ENCODE measurements at places on chromosomes 12 and 14.

DNA sequence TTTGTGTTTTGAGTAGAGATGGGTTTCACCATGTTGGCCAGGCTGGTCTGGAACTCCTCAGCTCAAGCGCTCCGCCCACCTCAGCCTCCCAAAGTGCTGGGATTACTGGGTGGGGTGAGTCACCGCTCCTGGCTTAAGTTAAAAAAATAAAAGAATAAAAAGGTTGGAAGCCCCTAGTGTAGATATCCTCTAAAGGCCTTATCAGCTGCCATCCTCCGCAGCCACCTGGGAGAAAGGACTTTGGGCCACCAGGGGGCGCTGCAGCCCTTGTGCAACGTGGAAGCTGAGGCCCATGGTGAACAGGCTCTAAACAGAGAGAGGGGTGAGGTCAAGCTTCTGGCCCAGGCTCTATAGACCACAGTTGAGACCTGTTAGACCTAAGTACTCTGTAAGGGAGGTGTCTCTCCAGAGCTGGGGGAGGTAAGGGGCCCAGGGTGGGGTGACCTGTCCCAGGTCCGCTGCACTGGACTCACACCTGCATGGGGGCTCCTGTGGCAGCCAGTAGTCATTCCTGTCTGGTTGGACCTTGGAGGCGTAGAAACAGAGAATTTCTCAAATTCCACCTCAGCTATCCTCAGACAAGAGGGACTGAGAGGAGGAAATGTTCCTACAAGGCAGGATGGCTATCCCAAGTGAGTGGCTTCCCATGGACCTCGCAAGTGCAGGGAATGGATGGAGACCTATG is 14.0 kb upstream of the RACGAP1 start:
- DNase-seq, result peak; percentile 89

DNA sequence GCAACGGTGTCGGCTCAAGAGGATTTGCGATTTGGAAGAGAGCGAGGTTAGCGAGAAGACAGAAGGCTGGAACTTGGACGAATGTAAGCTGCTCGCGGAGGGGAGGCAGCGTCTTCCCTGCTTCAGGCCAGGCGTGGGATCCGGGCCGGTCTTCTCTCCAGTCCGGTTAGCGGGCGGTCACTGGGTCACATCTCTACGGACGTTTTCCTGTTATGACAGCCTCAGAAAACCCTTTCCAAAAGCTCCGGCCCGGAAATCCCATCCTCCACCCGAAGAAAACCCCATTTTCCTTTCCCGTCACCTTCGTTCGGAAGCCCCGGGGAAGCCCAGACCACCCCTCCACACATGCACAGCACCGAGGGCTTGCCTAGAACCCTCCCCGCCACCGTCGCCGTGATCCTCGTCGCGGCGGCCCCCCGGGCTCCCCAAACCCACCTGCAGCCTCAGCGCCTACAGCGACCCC is 268 bp downstream of the NDUFB1 start:
- DNase-seq, result peak; percentile 47

- DNase-seq, result no peak
Measured at GRCh38 chr12:12365931-12366431, 9.1 kb downstream of the BORCS5 start.

DNA sequence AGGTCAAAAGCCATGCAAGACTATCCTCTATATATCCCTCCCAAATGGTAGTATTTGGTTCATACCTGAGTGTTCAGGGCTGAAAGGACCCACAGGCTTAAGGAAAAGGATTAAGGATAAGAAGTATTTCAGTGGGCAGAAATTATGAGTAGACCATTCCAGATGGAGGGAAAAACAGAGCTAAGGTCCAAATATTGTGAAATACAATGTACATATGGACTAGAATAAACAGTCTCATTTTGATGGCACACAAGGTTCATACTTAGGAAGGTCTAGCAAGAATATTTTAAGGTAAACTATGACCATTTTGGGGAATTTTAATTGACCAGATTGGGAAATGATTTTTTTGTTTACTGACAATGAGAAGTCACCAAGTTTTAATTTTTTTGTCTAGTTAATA is 124.6 kb downstream of the PRKD1 start:
- DNase-seq, result no peak

DNA sequence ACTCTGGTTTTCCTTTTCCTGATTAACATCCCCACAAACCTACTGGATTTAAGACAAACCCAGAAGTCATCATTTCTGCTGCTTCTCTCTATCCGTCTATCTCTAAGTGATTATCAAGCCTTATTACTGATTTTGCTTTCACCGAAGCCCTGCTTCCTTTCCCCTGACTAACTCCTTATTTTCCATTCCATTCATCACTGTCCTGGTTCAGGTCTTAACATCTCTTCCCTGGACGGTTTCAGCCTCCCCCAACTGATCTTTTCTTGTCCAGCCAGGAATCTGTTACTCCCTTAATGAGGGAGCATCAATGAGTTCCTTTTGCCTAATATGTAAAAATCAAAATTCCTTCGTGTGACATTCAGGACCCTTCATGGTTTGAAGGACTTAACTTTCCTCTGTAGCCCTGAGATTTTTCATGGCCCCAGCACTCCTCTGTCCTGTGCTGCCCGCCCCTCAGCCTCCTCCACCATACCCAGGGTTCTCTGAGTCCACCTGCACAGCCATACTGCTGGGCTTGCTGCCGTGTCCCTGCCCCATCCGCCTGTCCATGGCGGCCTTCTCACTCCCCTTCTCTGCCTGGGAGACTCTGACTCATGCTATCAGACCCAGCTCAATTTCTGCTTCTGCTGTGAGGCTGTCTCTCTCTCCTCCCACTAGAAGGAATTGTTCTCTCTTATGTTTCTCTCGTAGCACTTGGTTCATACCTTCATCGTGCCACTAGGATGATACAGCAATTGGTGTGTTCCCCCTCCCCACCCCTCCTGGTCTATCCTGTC is 167.8 kb upstream of the HIF1A start:
- no peak for DNase-seq

GRCh38 chr12:122139266-122139665 is 34.8 kb downstream of the IL31 start:
- DNase-seq, result no peak

DNA sequence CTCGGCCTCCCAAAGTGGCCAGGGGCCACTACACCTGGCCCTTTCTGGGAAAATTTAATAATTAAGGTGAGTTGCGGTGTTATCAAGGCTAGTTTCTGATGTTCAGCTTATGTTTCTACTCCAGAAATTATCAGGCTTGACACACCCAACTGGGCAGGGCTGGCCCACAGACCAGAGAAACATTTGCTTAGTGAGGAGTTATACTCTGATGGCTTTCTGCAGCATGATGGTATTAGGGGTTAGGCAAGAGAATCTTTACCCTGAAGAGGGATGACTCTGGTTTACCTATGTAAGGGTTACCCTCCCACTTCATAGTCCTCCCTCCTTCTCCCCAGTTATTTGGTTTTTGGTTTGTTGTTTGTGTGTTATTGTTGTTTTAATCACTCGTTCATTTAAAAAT is 24.5 kb upstream of the HECTD1 start:
- DNase-seq, result no peak
